ENCODE measurements at places on chromosomes 3 and 15.

DNA sequence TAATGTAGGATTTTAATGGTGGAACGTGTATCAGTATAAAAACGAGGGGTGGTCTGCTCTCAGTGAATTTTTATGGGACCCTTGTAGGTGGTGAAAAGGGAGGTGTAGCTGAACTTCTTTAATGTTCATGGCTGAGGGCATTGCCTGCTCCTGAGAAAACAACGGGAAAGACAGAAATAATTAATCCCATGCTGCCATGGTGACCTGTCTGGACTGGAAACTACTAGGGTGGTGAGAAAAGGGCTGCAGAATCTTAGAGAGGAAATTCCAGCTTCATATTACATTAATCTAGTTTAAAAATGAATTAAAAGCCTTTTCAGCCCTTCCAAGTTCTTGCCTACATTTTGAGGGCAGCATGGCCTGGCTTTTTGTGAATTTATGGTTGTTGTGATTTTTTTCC lies 47.6 kb downstream of the ZBTB38 start:
- DNase-seq, result no peak

DNA sequence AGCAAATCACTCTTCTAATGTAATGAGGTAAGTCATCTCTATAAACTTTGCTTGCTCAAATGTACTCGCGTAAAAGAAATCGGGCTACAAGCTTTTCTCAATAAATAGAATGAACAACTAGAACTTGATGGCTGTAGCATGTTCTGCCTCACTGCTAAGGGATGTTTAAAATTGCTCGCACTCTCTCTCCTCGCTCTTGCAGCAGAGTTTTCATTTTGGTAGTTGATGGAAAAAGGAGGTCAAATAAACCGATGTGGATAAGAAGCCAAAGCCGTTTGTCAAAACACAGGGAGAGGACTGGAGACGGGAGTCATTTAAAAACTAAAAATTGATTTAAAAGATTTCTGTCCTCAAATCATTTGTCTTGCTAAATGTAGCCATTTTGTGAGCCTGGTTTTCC lies 53.3 kb downstream of the ANXA2 start:
- no peak for DNase-seq

DNA sequence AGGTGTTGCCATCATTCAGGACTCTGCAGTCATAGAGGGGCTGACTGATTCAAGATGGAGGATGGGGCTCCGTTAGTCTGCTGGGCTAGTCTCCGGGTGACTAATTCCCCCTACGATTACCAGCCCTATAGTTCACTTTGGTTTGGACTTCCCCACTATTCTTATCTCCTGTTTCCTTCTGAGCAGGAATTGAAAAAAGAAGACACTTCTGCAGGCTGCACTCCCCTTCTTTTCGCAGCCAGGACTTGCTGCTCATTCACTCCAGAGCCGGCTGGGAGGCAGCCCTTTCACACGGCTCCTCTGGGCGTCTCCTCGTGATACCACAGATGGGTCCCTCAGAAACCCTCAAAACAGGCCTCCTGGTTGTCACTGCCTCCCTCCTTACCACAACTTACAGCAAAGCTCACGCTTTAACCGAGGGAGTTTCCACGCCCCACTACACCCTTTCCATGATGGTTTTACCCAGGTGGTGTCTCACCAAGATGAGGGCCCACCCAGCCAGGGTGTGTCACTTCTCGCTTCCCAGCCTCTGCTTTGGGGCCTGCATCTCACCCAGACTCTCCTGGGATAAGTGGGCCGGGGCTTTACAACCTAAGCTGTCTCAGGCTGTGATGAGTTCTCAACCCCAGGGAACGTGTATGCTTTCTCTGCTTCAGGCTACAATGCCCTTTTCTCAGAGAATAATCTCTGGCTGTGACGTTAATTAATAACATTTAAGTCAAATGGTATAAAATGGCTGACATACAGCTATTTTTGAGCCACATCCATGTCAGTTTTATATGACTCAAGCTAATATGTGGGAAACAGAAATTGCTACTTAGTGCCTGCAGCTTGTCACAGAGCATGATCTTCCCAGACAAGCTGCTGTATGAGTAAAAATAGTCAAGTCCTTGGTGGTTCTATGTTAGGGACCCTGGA lies 11.9 kb downstream of the CX3CR1 start:
- DNase-seq, result no peak

GRCh38 chr3:136142592-136142991 lies 53.5 kb downstream of the MSL2 start:
- DNase-seq, result peak; percentile 5

- no peak for DNase-seq
Observed at GRCh38 chr3:185134509-185134908, 18.4 kb downstream of the C3orf70 start.

DNA sequence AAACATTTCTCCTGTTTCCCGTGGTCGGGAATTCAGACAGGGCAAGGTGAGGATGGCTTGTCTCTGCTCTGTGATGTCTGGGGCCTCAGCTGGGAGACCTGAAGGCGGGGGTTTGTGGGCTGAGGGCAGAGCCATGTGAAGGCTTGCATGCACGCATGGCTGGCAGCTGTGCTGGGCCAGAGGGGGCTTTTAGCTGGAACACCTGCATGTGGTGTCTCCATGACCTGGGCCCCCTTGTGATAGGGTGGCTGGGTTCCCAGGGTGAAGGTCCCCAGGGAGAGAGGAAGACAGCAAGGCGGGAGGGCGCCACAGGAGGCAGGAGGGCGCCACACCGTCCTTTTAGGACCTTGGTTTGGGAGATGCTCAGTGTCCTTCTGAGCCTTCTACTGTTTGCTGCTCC lies 101.6 kb upstream of the PRR23E start:
- DNase-seq, result no peak

DNA sequence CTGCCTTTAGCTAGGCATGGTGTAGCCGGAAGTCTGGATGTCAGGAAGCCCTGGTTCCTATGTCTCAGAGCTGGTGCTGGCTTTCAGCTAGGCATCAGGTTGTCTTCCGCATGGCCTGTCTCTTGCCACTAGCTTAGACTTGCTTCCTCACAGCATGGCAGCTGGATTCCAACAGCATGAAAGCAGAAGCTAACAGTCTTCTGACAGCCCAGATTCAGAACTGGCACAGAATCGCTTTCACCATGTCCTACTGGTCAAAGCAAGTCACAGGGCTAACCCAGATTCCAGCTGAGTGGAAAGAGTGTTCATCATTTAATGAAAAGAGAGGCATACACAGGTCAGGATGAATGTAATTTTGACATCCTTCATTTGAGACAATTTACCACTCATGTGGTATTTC lies 1050.5 kb downstream of the ROBO2 start:
- DNase-seq, result no peak
